ENCODE measurements at places on chromosomes 5 and 9. TPM values are rescaled to one million over a fixed set of nuclear protein-coding genes. Genes with fewer than 3 reads are reported as not detected.
A peak's percentile ranks its signal among the peaks of the same experiment; 100 is the strongest.

- DNase-seq: peak; percentile 91
Measured at GRCh38 chr5:147576646-147577535, 67.0 kb upstream of the DPYSL3 start.

- DNase-seq: no peak
Measured at GRCh38 chr5:130166839-130167490, 262.7 kb downstream of the CHSY3 start.

DNA sequence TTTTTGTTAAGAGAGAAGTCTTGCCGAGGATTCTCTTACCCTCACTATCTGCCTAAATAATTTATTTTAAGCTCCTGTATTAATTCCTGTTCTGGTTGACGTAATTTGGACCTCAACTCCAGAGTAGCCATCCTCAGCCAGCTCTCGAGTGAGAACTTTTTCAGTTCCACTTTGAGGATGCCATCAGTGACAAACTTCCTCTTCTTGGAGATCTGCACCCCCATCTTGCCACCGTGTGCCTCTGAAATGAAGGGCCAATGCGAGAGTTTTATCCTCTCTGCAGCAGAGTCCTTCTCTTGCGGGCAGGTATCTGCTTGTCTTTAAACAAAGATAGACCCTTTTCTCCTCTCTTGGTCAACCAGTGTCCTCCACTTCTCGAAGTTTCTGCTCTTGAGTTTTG is 19.5 kb upstream of the TMEM174 start:
- DNase-seq: no peak

DNA sequence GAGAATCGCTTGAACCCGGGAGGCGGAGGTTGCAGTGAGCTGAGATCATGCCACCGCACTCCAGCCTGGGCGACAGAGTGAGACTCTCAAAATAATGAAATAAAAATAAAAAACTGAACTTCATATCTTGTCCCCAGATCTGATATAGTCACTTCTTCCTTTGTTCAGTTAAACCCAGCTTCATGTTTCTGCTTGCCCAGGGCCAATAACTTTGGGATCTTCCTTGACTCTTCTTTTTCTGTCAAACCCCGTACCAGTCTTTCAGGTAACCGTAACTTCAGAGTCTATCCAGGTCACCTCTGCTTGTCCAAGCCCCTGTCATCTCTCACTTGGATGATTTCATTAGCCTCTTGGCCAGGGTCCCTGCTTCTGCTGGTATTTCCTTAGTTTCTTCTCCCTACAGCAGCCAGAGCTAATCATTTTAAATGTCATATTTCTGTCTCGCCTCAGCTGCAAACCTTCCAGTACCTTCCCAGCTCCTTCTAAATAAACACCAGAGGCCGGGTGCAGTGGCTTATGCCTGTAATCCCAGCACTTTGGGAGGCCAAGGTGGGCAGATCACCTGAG is 19.7 kb upstream of the ABL1 start:
- DNase-seq: no peak

- DNase-seq: no peak
Measured at GRCh38 chr9:13598738-13599137, 319.2 kb upstream of the MPDZ start.

- DNase-seq: no peak
Measured at GRCh38 chr5:22709743-22710142, 143.4 kb downstream of the CDH12 start.

GRCh38 chr9:68672215-68672614 is 32.8 kb upstream of the PIP5K1B start:
- no peak for DNase-seq

DNA sequence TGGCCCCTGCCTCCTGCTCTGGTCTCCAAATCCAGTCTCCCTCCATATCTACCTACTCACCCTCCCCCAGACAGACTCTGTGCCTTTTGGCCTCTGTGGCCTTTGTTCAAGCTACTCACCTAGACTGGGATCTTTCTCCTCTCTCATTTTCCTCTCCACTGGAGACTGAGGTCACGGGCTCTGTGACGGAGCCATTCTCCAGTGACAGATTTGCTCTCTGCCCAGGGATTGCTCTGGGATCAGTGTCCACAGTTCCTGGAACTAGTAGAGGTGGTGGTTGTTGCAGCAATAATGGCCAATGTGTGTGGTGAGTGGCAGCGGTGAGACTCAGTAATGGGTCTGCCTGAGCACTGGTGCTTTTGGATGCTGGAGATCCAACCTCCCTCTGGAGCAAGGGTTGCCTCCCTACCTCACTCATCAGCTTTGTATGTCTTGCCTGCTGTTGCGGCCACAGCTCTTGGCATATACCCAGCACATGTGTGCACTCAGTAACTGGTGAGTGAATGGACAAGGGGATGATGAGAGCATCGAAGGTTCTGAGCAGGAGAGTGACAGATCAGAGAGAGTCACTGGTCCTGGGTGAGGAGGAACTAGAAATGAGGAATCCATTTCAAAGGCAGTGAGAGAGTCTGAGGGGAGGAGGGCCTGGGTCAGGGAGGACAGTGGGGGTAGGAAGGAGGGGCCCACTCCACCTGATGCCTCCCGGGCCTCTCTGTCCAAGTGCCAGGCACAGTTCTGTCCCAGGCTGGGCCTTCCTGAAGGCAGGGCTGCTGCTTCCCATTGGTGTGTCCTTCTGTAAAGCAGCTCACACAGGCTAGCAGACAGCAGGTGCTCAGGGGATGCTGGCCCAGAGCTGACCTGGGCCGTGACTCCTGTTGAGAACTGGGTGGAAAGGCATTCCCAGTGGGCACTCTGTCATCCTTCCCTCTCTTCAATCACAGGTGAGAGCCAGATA is 96.5 kb upstream of the PITX1 start:
- no peak for DNase-seq

DNA sequence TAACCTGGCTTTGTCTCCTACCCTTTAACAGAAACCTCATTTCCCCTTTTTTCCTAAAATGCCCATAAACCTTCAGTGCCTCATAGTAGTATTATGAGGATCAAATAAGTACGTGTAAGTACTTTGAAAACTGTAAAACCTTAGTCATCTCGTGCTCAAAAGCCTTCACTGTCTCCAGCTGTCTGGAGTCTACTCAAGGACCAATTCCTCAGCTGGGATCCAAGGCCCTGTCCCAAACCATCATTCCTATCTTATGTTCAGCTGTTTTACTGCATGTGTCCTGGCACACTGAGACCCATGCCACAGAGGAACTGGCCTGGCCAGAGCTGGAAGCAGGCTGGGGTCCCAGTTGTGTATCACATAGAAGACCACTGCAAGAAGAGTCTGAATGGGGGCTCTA is 15.9 kb downstream of the ADAMTSL1 start:
- DNase-seq: no peak

- DNase-seq: no peak
Measured at GRCh38 chr5:151598984-151599383, 7.9 kb upstream of the FAT2 start.

DNA sequence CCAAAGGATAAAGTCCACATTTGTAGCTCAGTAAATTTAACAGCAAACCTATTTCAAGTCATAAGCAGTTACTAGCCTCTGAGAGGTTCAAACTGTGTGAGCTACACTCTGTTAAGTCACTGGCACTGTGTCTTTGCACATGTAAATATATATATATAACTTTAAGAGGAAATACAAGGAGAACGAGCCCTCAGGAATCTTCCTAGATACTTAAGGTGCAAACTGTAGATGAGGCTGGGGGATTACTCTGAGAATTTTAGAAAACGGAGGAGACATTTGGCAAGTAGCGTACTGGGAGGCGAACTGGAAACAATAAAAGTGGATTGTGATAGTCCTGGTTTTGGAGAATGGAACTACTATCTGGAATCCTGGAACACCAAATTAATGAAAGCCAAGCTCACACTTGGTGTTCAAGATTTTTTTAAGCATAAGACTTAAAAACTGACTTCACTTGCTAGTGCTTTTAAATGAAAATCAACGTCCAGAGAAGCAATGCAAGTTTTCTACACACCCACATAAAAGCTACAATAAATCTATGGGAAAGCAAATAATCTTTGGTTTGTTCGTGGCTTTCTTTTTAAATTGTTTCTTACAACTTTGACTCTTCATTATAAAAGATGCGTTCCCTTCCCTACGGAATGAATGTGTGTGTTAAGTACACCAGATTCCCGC is 1057.0 kb upstream of the DMAC1 start:
- no peak for DNase-seq

DNA sequence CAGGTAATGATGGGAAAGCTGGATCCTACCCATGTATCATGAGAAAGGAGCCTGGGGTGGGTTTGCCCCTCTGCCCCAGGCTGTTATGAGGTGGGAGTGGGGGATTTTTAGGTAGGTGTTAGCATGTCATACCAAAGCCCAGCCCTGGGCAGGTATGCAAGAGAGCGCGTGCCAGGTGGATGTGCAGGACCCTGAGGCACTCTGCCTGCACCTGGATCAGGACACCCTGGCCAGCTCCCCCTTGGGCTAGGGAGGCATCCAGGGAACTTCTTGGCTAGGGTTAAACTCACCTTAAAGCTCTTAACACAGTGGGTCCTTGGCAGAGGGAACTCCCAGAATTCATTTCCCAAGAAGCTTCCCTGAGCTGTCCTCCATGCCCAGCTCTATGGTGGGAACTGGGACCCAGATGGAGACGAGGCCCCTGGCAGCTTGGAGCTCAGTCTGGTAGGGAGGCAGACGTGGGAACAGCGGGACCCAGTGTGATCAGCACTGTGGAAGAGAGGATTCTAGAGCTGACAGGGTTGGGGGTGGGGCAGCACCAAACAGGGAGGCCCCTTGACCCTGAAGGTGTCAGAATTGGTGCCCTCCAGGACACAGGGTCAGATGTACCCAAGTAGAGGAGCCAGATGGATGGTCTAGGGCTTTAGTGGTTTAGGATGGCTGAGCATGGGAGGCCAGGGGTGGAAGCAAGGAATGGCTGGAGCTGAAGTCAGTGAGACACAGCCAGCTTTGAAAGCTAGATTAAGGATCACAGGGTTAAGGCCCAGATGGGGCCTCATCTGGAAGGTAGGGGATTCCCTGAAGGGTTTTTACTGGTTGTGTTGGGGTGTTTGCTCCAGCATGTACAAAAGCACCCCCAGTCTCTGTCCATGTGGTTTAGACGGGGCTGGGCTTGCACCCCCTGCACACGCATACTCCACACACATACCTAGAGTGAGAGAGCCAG is 2.2 kb upstream of the PRR7 start:
- DNase-seq: no peak

DNA sequence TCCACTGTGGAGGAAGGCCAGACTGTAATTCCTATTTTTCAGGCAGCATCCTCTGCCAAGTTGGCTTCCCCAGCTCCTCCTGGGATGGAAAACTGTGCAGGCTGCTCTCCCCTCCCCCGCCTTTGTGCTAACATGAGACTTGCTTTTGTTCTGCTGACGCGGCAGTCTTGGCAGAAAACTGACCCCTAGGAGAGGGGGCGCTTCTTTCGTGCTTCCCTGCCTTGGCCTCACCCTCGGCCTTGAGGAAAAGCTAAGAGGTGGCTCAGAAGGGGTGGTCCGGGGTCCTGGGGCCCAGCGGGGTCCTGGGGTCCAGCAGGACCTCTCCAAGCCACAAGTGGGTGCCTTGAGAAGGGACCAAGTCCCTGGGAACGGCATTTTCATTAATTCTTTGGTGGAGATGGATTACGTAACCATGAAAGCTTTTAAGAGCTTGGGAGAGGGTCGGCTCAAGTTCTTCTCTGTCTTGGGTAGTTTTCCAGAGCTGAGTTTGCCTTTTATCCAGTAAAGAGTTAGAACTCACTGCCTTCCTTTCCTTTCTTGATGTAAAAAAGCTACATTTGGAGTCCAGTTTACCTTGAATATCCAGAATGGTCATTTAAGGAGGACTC is 51.0 kb downstream of the SH3PXD2B start:
- no peak for DNase-seq

- no peak for DNase-seq
Measured at GRCh38 chr9:112551641-112552040, 65.0 kb downstream of the KIAA1958 start.

- DNase-seq: no peak
Measured at GRCh38 chr9:100856238-100856637, 172.3 kb upstream of the PLPPR1 start.

DNA sequence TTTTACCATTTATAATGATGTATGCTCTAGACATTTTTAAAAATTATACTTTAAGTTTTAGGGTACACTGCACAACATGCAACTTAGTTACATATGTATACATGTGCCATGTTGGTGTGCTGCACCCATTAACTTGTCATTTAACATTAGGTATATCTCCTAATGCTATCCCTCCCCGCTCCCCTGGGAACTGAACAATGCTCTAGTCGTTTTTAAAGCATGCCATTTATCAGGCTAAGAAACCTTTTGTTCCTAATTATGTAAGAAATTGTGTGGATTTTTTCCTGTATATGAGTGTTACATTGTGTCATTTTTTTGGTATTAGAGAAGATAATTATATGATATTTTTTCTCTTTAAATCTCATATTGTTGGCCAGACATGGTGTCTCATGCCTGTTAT is 72.8 kb upstream of the SGCD start:
- DNase-seq: no peak

DNA sequence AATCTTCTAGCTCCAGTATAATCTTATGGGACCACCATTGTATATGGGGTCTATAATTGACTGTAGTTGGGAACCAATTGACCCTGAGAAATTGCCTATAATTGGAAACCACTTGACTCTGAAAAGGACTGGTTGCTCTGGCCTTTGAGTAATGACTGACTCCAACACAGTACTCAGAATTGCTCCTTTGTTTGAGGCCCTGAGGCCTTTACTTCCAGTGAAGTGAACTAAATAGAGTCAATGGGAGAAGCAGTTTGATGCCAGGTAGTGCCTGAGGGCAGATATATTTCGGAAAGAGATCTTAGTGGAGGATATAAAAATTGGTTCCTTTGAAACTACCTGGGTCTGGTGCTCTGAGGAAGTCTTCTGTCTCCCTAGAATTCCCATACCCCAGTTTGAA is 16.0 kb upstream of the TMEM171 start:
- DNase-seq: no peak

DNA sequence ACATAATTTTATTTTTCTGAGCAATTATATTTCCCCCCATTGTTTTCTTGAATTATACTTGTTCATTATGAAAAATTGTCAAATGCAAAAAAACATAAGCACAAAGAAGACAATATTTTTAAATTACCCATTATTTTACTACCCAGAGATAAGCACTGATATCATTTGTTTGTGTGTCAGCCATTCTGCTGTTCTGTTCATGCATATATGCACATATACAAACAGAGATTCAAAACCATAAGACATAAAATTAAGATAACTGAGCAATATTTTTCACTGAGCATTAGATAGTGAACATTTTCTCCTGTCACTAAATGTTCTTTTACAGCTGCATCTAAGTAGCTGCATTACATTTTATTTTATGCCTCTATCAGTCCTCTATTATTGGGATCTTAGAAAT is 35.6 kb downstream of the PAM start:
- no peak for DNase-seq

DNA sequence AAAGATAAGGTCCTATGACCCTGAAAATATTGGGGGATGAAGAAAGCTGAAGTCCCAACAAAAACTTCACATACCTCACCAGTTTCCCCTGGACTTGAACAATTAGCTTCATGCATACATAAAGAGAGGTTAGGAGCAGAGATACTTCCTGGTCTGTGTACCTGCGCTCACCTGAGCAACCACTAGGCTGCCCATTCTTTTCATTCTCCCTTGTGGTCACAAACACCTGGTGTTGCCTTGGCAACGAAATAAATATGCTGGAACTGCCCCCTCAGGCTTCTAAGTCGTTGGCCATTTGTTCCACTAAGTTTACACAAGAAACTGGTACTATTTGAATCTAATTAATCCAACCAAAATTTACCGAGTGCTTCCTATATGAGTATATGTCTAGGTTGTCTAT is 18.1 kb downstream of the OTP start:
- DNase-seq: no peak

SMIM27 gene
- total RNA-seq: 5.8 TPM

FAT2 gene
- total RNA-seq: 82.9 TPM

PCDHB14 gene
- total RNA-seq: 5.5 TPM

ENTREP1 gene
- total RNA-seq: 12.7 TPM

CEP120 gene
- total RNA-seq: 9.1 TPM

BARX1 gene
- total RNA-seq: not detected

PCAT7 gene
- total RNA-seq: 0.34 TPM

ANKRA2 gene
- 56.1 TPM for total RNA-seq

TLN1 gene
- total RNA-seq: 101 TPM

Data from lower leg skin (tissue), 4 donors.